ENCODE measurements at places on chromosomes 13 and 19. TPM values are rescaled to one million over a fixed set of nuclear protein-coding genes. Genes with fewer than 3 reads are reported as not detected.

PRR20A gene
- polyA plus RNA-seq = not detected

UBE2L5 gene
- polyA plus RNA-seq = not detected

- no peak for DNase-seq
Observed at GRCh38 chr19:5326986-5327623, 13.5 kb downstream of the PTPRS start.

GRCh38 chr13:108281901-108282300 lies 12.4 kb downstream of the TNFSF13B start:
- DNase-seq = no peak

DNA sequence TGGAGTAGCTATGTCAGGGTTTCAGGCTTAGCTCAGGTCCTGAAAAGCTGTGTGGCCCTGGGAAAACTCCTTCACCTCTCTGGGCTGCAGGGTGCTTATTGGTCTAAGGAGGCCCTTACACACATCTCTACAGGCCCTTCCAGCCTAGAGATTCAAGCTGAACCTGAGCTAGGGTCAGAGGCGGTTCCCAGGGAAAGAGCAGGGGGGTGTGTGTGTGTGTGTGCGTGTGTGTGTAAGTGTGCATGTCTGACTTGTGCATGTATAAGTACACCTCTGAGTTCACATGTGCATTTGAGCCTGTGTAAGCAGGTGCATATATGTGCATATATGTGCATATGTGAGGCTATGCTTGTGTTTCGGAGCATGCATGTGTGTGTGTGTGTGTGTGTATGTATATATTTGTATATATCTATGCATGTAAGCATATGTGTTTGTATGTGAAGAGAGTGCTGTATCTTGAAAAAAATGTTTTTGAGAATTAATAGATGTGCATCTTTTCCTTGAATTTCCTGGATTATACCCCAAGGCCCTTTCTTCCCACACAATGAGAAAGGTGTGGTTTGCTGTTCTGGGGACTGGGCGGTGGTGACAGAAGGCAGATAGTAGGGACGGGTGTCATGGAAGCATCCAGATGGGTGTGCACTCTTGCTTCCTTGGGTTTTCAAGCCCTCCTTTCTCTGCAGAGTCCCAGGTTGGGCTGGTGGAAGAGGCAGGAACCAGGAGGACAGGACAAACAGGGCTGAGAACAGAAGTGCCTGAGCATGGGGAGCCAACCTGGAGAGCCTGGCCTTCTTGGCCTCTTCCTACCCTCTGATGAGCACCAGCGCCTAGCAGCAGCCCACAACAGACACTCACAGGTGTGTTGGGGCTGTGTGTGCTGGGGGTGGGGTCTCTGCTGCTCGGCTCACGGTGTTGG lies 150.3 kb upstream of the TSHZ3 start:
- DNase-seq = no peak

DNA sequence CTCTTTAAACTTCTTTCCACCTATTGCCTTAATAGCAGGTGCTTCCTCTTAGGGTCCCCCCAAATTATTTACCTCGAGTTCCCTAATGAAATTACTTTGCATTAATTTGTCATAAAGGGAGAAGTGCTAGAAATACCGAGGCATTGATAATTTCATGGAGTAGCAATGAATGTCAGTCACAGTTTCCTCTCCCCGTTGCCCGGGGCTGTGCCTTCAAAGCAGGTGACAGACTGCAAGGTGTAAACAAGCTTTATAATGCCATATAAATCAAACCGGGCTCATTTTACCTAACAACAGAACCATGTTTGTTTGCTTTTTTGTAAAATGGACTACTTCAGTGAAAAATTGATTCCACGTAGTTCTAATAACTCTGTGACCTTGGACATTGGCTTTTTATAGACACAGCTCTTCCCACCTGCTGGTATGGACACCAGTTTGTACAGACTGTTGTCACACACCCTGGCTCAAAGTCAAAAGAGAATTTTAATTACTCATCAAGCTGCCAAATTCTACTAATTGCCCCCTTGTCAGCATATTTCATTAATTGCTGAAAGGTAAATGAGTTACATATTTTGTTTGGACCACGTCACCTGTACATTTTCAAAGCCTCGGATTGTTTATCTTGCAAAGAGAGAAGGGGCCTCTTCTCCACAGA lies 171.1 kb downstream of the STK24 start:
- no peak for DNase-seq

- no peak for DNase-seq
Observed at GRCh38 chr13:32354040-32354439, 38.7 kb downstream of the BRCA2 start.

DNA sequence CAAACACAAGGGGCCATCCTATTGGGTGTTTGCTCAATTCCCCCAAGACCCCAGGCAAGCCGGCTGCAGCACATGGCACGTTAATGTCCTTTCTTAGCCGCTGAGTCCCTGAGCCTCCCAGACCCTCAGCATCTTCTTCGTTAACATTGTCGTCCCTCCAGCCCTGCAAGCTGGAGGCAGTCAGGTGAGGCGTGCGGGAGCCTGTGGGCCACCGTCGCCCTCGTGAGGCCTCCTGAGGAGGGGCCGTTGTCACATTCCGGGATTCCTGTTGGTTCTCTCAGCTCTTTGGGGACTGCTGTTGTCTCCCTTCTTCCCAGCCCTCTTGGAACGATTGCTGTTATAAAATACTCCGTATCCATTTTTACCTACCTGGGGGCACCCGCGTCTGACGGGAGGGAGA lies 140.6 kb downstream of the KDM4B start:
- no peak for DNase-seq

GRCh38 chr19:47848823-47849473 lies 10.1 kb upstream of the TPRX2 start:
- DNase-seq = no peak

GRCh38 chr13:53198017-53198416 lies 169.4 kb downstream of the OLFM4 start:
- no peak for DNase-seq

- DNase-seq = no peak
Observed at GRCh38 chr13:51794964-51795363, 9.0 kb downstream of the DHRS12 start.

DNA sequence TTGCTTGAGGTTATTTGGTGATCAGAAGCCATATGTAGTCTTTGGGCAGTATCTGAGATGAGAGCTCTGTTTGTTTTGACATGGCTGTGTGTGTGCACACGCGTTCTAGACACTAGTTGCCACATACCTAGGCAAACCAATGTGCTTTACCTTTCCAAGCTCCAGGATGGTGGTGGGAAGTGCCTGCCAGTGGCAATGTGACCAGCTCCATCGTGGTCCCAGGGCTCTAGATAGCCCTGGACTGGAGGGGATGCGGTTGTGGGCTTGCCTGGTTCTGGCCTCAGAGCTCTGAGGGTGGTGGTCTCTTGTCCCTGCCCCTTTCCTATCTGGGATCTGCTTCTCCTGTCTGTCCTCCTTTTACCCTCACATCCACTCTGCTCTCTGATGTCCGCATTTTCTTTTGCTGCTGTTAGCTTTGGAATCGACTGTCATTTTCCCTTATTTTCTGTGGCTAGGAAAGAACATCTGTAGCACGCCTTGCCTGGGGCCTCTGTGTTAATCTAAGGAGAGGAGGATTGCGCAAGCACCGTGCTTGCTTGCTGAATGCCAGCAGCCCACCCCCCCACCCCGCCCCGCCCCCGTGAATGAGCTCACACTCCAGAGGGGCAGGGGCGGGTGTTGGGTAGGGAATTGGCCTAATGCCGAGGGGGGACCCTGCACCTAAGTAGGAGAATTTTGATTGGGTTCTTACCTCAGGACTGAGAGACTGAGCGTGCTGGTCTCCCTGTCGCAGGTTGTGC lies 89.5 kb downstream of the ARHGEF7 start:
- DNase-seq = no peak

UQCR11 gene
- polyA plus RNA-seq = 49.3 TPM

WBP4 gene
- polyA plus RNA-seq = 5.1 TPM

DNA sequence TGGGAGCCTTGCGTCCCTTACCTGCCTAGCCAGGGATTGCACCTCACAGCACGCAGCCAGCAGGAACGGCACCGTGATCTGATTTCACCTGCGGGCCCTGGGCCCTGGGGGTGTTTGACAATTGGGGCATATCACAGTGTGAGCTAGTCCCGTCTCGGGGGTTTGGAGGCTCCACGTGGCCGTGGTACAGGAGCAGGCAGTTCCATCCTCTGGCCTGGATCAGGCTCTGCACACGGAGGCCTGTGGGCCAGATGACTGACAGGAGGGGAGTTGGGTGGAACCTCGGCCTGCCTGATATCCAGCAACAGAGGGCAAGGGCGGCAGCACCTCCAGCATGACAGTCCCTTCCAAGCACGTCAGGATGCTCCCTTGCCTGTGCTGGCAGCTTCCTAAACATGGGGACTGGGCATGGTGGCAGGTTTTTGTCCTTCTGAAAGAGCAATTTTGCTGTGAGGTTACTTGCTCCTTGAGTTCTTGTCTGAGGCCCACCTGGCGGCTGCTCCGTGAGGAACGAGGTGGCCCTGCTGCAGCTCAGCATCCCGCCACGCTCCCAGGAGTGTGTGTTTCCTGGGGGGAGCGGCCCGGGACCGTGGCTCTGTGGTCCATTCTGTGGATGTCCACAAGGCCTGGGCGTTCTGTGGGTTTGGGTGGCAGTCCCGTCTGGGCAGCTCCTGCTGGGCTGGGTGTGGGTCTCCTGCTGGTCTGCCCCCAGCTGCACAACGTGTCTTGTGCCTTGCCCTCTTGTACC lies 6.3 kb upstream of the RPS15 start:
- no peak for DNase-seq

ZNF793 gene
- 3.6 TPM for polyA plus RNA-seq

GRCh38 chr19:54463531-54464043 lies at the start of gene LENG9:
Gene LENG9 (minus strand): TSS chr19:54463778. CDS start chr19:54463526, 252 bp downstream.
- DNase-seq = peak; percentile 99

DHX34 gene
- 16.7 TPM for polyA plus RNA-seq

All from pancreas (tissue), 10 donors.